Naive thymus-derived CD4-positive, alpha-beta T cell (primary cell): ENCODE measurements at places on chromosomes 6 and 20. TPM values are rescaled to one million over a fixed set of nuclear protein-coding genes. Genes with fewer than 3 reads are reported as not detected.

Gene SLC16A10
- 8.6 TPM for total RNA-seq

Gene PACRG
- not detected in 2 replicates for total RNA-seq

Gene GNMT
- 0.95 TPM for total RNA-seq

Gene PI16
- total RNA-seq: 1.1 and 1.2 TPM in 2 replicates

Gene RNF182
- not detected in 2 replicates for total RNA-seq

Gene AKAP12
- 1.1 TPM for total RNA-seq

Gene BTNL2
- not detected for total RNA-seq

Gene EPB41L1
- total RNA-seq: 0.05 TPM

Gene ME1
- total RNA-seq: 0.49 TPM

Gene LST1
- total RNA-seq: 32.0 TPM

Gene RRAGD
- 10.3 TPM for total RNA-seq

Gene GABRR1
- not detected in 2 replicates for total RNA-seq

Gene MUC21
- total RNA-seq: not detected

Gene SOX4
- total RNA-seq: 5.2 TPM

Gene TTBK1
- total RNA-seq: not detected
